ENCODE measurements at places on chromosomes 3 and 15.
A peak's percentile ranks its signal among the peaks of the same experiment; 100 is the strongest.

DNA sequence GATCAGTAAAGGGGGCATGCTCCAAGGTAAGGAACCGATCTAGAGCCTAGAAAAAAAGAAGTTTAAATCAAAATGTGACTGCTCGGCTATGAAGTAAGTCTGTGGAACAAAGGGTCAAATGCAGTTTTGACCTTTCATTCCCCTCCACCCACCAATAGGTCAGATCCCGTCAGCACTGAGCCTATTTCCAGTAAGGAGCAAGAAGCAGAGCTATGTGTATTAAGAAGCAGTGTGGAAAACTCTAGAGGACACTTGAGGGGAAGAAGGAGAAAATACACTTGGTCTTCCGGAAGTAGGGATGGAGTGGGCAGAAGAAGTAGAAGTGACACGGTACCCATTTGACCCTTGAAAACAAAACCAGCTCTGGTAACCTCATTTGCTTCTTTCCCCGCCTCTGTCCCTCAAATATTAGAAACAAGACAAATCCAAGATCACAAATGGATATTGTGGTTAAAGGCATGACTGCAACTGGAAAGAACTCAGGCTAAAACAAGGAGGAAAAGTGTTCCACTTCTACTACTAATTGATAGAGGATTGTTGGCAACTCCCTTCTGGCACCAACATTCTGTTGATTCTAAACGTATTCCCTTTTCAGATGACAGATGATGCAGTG, 888.3 kb upstream of the NR2F2 start:
- DNase-seq: no peak

DNA sequence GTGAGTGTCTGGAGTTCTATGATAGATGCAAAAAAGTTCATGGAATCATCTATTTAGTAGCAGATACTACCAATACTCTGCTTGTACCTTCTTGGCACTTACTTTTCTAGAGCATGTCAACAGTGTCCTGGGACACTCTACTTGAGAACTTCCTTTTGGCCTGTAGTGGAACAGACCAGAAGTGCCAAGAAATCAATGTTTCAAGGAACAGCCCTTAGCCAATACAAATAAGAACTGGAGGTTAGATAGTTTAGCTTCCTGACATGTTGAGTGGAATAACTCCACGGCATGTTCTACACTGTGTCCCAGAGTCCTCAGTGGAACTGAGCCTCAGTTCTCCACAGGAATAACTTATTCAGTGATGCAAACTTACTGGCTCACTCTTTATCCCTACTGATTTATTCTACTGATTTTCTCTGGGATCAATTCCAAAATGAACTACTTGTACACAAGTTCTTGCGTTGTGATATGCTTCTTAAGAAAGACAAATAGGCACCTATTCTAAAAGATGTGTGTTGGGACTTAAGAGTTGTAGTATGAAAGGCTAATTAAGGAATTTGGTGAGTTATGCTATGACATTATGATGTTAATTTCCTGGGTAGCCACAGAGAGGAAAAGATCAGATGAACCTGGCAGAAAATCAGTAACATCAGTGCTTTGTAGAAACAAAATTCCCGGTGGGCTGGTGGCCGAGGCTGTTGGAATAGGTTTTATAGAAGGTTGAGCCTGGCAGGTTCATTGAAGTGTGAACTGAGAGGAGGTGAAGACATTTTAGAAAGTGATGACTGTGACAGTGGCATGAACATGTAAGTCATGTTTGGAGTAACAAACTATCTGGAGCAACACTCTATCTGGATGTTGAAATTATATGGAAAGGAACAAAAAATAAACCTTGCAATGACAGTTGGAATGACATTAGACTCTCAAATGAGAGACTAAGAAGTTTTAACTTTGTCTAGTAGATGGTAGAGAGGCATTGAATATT, 101.8 kb upstream of the RBMS3 start:
- no peak for DNase-seq

DNA sequence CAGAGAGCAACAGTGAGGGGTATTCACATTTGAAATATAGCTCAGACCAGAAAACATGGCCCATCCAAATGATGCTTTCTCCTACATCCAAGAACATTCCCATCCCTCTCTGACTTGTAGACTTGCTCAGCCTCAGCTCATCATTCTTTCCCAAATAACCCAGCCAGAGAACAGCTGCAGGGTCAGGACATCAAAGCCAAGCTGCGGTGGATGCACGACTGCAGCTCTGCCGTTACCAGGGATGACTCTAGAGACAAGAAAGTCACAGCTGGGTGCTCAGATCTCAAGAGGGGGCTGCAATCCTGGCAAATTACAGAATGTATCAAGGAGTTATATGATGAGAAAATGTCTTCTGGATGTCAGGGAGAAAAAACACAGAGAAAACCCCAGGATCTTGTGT, 944.3 kb downstream of the NTRK3 start:
- DNase-seq: no peak

- DNase-seq: no peak
These were observed 115.6 kb upstream of the LMCD1 start for GRCh38 chr3:8385848-8386620.

GRCh38 chr3:142315083-142315482, 89.7 kb upstream of the GK5 start:
- no peak for DNase-seq

- DNase-seq: no peak
These were observed 50.2 kb upstream of the CCR4 start for GRCh38 chr3:32901005-32901932.

DNA sequence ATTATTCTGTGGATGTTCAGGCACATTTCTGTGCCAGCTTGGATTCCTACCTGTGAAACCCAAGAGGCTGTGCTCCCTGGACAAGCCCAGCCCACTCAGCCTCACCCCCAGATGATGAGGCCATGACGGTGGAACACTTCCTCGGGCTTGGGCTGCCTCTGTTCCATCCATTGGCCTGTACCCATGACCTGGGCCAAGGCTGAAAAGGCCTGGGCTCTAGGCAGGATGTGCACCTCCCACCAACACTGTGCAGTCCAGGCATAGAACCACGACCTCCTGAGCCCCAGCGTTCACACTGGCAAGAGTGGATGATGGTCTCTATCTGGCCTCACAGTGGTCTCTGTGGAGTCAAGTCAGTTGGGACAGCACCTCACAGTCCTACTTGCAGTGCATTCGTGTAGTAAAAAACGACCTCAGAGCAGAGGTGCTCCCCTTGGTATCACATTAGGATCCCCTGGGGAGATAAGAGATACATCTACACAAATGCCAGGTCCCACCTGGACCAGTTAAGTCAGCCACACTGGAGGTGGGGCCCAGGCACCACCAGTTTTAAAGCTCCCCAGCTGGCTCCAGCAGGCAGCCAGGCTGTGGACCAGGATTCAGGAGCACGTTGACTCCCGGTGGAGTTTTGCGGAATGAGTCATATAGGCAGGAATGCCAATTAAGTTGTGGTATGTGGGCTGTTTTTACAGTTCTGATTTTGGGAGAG, 39.0 kb upstream of the IGF1R start:
- DNase-seq: peak; percentile 25

GRCh38 chr15:78342021-78342420, 1.9 kb downstream of the CRABP1 start:
- DNase-seq: no peak

- no peak for DNase-seq
These were observed 48.1 kb downstream of the ADAMTS7 start for GRCh38 chr15:78762985-78763795.

- DNase-seq: no peak
These were observed 8.0 kb downstream of the ESYT3 start for GRCh38 chr3:138442433-138442832.

DNA sequence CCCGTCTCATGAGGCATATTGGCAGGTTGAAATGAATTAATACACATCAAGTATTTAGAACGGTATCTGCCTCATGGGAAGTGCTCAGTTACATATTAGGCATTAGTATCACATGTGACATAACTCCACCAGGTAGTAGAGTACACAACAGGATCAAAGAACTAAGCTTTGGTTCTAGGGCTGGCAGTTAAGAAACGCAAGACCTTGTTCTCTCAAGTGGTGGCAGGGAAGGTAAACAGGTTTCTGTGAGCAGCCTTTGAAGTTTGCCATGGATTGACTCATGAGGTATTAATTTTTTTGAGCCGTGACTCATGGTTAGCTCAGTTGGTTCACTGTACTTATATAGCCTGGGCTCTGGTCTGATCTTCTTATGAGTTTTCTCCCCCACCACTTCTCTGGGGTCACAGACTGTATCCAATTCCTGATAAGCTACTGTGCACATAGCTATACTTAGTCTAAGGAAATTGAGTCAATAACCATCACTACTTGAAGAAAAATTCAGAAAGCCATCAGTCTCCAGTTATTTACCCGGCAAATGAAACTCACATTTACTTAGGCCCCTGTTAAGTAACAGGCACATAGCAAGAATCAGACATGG, 155.6 kb upstream of the STT3B start:
- DNase-seq: no peak

GRCh38 chr3:49901366-49902339, 2.0 kb downstream of the MST1R start:
- no peak for DNase-seq

- DNase-seq: no peak
These were observed 460.5 kb downstream of the ZNF385D start for GRCh38 chr3:21290557-21290956.

- no peak for DNase-seq
These were observed 70.2 kb downstream of the NMD3 start for GRCh38 chr3:161291191-161291901.

- no peak for DNase-seq
These were observed 43.8 kb upstream of the TLE3 start for GRCh38 chr15:70141376-70142071.

DNA sequence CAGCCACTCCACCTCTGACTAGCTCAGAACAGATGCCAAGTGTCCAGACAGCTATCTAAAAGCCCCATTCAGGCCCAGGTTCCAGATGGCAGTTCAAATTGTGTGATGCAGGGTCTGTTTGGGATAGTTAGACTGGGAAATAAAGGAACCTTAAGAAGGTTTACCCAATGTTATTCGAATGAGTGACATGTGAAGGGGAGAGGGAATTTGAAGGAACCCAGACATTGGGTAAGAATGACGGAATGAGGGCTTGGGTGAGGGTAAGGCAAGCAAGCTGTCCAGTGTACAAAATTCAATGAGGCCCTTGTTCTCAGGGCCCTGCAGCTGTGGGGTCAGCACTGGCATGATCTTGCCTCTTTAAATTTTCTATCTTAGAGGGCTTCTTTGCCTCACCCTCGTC, 34.1 kb downstream of the ATP13A5 start:
- DNase-seq: no peak

DNA sequence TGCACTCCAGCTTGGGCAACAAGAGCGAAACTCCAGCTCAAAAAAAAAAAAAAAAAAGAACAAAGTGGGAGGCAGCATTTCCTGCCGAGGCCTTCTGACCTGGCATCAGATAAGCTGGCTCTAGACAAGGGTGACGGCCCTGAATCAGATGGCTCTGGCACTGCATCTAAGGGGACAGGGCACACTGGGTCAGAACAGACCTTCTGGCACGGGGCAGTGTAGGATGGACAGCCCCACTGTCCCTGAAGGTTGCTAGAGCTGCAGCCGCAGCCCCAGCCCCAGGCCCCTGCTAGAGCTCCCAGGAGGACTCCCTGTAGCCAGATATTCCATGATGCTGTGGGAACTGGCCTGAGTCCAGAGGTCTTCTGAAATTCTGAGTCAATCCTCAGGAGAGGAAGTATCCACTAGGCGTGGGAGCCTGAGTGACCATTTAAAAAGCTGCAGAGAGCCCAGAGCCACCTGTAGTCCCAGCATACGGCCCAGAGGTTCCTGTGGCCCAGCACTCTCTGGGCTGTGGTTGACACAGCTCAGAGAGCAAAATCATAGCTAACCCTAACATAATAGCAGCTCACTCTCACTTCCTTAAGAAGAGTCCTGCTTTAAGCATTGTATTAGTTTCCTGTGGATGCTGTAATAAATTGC, 69.2 kb upstream of the MFGE8 start:
- DNase-seq: no peak
